ENCODE measurements at places on chromosomes 16 and 17.

- DNase-seq, result peak; percentile 42
Measured at GRCh38 chr17:45284176-45285140, 22.6 kb upstream of the SPATA32 start.

- no peak for DNase-seq
Measured at GRCh38 chr17:20988896-20989295, 53.9 kb downstream of the USP22 start.

DNA sequence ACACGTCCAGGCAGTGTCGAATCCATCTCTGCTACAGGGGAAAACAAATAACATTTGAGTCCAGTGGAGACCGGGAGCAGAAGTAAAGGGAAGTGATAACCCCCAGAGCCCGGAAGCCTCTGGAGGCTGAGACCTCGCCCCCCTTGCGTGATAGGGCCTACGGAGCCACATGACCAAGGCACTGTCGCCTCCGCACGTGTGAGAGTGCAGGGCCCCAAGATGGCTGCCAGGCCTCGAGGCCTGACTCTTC, 7.2 kb upstream of the CD68 start:
- DNase-seq, result no peak

DNA sequence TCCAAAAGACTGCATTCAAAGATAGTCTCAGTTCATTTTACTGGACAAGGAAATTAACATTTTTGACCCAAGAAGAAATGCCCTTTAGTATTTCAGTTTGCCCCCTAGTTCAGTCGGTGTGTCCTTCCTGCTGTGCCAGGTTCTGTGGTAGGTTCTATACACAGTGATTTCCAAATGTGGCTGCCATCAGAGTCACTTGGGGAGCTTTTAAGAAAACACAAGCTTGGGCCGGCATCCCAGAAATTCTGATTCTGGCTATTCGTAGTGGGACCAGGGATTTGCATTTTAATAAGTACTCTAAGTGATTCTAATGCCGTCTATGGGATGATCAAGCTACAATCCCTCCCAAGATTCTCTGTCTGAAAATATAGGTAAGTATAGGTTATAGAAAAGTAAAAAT, 10.2 kb downstream of the RSPRY1 start:
- DNase-seq, result no peak

DNA sequence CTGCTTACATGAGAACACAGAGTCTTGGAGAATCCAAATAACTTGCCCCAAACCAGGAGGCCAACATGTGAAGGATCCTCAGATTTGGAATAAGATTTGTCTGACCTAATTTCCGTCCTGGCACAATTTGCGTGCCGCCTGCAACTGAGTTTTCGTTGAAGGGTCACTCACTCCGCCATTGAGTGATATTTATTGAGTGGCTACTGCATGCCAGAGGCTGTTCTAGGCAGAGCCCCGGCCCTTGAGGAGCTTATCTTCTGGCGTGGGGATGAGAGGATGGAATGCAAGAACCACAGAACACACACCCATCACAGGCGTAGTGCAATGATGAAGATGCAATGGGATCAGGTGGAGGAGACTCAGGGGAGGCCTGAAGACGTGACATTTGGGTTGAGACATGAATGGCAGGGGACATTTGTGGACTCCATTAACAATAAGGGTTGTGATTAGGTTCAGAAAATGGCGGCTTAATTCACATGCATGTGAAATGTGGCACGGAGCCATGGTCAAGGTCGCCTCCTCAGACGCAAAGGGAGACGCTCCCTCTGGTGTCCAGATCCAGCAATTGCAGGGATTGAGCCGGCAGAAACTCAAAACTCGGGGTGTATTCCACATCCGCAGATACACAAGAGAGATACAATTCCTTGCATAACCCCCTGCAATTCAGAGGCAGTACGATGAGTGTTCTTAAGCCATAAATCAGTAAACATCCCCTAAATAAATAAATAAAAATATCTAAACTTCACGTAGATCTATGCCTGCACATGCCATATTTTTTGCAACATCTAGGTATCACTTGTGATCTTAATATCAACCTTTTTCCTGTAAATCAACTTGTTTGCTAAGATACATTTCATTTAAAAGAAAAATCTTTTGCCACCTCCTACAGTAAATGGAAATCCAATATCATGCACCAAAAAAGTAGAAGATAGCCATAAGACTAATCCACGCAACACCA, 57.9 kb upstream of the CACNG4 start:
- DNase-seq, result peak; percentile 48

DNA sequence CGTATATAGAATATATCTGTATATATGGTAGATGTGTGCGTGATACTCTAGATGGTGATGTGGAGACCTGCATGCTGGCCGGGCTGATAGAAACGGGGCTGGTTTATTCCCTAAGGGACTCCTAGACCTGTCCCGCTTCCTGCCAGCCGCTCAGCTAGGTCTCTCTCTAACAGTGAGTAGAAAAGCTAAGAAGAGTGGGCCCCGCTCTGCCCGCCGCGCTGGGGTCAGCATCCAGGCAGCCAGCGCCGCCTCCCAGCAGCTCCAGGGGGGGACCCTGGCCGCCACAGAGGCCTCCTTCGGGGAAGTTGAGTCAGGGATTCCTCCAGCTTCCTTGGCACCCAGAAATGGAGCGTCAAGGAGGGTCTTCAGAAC, 9.4 kb downstream of the CYGB start:
- no peak for DNase-seq

DNA sequence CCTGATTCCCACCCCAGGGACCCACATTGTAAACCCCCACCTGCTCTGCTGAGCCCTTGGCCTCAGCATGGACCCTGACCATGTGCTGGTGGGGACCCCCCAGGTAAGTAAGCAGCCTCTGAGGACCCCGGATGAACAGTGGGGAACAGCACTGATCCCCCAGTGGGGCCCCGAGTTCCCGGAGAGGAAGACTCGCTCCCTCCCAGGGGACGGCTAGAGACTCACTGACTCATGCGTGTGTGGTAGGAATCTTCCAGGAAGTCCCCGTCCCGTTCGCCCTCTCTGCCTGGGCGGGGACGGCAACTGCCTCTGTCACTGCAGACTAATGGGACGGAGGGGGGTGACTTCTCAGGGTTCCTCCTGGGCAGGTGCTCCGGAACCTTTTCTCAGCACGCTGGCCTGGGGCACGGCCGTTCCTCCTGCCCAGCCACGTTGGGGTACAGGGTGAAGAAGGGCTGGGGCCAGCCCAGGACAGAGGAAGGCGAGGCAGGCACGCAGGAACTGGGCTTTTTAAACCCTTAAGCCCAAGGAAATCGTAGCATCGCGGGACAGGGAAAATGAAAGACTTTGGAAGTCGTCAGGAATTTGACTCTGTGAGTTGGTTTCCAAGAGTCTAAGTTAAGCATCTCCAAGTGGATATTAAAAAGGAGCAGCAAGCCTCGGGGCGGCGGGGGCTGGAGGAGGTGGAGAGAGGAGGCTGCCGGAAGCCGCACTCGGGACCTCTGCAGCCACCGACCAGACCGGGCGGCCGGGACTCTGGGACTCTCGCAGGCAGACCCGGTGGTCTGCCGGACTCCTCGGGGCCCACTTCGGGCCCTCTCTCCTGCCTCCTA, 178.7 kb downstream of the SEC14L1 start:
- DNase-seq, result peak; percentile 94

GRCh38 chr17:41544491-41544892, 16.4 kb upstream of the KRT19 start:
- no peak for DNase-seq

DNA sequence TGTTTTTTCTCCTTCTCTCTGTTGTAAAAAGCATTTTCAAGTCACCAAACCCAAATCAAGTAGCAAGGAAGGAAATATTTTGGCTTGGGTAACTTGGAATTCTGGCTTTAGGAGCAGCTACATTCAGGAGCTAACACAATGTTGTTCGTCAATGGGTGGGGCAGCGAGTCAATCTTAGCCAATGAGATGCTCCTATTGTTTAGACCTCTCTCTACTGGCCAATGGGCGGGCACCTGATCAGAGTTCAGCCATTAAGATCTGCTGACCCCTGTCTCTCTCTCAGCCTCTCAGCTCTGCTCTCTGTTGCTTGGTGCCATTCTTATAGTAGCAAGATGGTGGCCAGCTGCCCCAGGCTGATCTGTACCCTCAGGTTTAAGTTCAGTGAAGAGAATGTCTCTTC, 83.2 kb downstream of the IRX3 start:
- DNase-seq, result no peak

GRCh38 chr16:27736431-27736830, 186.5 kb downstream of the KATNIP start:
- no peak for DNase-seq

- no peak for DNase-seq
Measured at GRCh38 chr17:55433029-55433628, 11.5 kb upstream of the MMD start.

DNA sequence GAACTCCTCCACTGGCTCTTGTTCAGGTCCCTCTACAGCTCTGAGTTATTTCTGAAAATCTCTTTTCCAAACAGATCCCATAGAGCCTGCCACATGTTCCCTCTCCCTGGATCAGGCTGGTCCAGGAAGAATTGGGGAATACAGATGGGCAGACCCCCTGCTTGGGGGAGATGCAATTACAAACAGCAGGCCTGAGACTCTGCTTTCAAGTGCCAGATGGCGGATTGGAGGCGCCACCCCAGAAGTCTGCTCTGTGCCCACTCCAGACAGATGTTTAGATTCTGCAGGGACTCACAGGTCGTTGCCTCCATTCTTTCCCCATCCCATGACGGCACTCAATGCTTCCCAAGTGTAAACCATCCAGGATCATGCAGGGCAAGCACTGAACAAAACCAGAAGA, 316.6 kb downstream of the SLC39A11 start:
- DNase-seq, result no peak

DNA sequence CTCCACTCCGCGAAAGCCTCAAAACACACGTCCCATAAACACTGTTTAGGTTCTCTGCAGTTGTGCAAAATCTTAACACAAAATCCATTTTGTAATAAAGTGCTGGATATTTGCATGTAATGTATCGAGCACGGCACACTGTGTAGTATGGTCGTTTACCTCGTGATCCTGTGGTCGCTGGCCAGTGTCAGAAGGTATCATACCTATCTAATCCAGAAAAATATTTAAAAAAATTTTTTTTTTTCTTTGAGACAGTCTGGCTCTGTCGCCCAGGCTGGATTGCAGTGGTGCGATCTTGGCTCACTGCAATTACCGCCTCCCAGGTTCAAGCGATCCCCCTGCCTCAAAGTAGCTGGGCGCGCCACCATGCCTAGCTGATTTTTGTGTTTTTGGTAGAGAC, 996 bp downstream of the RPL38 start:
- no peak for DNase-seq

DNA sequence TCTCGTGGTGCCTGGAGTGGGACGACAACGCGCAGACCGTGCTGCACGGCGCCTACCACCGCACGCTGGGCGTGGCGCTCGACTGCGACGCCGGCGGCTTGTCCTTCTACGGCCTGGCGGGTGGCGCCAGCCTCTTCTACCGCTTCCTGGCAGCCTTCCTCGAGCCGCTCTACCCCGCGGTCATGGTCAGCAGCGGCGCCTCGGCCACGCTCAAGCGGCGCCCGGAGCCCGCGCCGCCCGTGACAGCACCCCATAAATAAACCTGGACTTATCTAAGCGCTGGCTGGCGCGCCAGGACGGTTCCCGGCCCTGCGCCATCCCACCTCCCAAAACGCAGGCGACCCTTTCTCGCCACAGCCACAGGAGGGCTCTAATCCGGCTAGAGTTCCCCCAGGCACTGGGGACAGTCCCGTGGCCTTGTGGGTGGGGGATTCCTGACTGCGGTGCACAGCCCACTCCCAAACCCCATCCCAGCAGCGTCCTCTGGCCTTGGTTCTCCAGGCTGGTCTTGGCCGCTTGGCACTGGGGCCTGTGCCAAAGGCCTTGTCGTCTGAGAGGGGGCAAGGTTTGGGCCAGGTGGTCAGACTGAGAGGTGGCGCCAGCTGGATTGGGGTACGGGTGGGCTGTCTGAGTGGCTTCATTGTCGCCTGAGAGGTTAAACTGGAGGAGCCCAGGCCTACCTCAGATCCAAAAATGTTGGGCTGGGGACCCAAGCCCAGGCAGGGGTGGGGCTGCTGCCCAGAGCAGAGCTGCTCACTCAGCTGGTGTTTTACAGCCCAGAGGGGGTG, 10.1 kb upstream of the SLC16A5 start:
- DNase-seq, result peak; percentile 60

GRCh38 chr17:66966298-66966697, 1.8 kb downstream of the CACNG4 start:
- DNase-seq, result no peak

DNA sequence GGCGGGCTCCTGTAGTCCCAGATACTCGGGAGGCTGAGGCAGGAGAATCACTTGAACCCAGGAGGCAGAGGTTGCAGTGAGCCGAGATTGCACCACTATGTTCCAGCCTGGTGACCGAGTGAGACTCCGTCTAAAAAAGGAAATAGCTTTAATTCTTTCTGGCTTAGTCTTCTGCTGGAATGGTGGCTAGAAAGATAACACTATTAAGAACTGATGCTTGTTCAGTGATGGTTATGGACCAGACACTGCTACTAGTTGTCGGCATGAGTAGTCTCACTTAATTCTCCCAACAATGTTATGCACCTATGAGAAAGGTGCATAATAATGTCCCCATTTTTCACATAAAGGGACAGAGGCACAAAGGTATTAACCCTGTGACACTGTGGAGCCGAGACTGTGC, 188.7 kb downstream of the HS3ST3A1 start:
- no peak for DNase-seq

DNA sequence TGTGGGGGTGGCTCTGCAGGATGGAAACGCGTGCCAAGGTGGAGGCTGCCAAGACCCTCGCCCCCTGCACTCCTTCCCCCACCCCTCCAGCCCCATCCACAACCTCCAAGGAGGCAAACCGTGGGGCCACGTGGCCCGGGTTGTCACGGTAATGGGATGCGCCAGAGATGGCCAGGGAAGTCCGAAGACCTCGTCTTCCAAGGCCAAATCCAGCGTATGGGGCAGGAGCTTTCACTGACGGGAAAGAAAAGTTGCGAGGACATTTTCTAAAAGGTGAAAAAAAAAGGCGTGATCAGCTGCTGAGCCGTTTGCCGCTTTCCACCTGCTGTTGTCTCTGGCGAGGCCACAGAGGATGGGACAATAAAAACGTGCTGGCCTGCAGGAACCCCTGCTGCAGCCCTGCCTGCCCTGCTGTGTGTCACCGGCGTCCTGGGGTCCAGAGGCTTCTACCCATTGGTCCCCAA, 28.3 kb upstream of the GSE1 start:
- DNase-seq, result no peak

- no peak for DNase-seq
Measured at GRCh38 chr16:23186171-23186570, 3.6 kb downstream of the SCNN1G start.

GRCh38 chr16:70752426-70752825, 48.5 kb downstream of the VAC14 start:
- DNase-seq, result no peak

GRCh38 chr16:54734156-54734555, 196.5 kb upstream of the IRX5 start:
- DNase-seq, result no peak

GRCh38 chr17:71252436-71252835, 868.4 kb upstream of the SOX9 start:
- no peak for DNase-seq

DNA sequence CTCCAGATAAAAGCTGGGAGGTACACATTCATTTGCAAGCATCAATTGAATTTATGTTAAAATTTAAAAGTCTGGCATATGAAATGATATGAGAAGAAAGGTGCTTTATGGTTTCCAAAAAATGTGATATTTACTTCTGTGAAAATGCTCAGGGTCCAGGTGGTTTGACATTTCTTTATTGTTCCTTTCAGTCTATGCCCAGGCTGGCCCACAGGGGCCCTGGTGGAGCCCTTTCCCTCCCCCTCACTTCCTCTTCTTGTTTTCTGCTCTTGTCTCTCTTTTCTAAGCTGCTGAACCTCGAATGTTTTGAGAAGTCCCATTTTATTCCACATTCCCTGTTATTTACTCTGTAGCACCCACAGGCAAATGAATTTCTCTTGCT, 127.8 kb downstream of the HS3ST3B1 start:
- DNase-seq, result peak; percentile 6

Data from inflammatory macrophage treated with lipopolysaccharide for 4 hours (primary cell).